Mammary microvascular endothelial cell (primary cell): ENCODE measurements at places on chromosomes 5 and 9. TPM values are rescaled to one million over a fixed set of nuclear protein-coding genes. Genes with fewer than 3 reads are reported as not detected.

Gene ANKRD34B
- not detected in 2 replicates for total RNA-seq

Gene PKD2L2
- not detected in 2 replicates for total RNA-seq

Gene KCNV2
- total RNA-seq, result not detected in 2 replicates

Gene CARD6
- 21.7 and 23.8 TPM in 2 replicates for total RNA-seq

Gene ZDHHC11
- total RNA-seq, result not detected in 2 replicates

Gene KIF4B
- under 0.01 and 0.13 TPM in 2 replicates for total RNA-seq

Gene IFNA13
- not detected in 2 replicates for total RNA-seq

Gene COL15A1
- 9.6 and 10.0 TPM in 2 replicates for total RNA-seq

Gene GLT6D1
- not detected in 2 replicates for total RNA-seq

Gene IL4
- not detected in 2 replicates for total RNA-seq

Gene FOXD4L3
- total RNA-seq, result not detected in 2 replicates

Gene IFNE
- total RNA-seq, result not detected in 2 replicates

Gene PCDHGB4
- 3.3 and 4.2 TPM in 2 replicates for total RNA-seq

Gene SOHLH1
- total RNA-seq, result 0.34 TPM in 1 of 2 replicates, not detected in the other

Gene PDZD2
- total RNA-seq, result 3.9 and 4.5 TPM in 2 replicates

Gene PCDHA1
- total RNA-seq, result not detected in 2 replicates

Gene SLC27A6
- total RNA-seq, result not detected in 2 replicates

Gene ADGRV1
- total RNA-seq, result not detected in 2 replicates

Gene FOCAD
- total RNA-seq, result 43.5 and 49.9 TPM in 2 replicates

Gene OMD
- not detected in 2 replicates for total RNA-seq

Gene KCNN2
- total RNA-seq, result 1.6 and 2.1 TPM in 2 replicates

Gene CTXN3
- total RNA-seq, result not detected in 2 replicates

Gene ZNF883
- 0.13 and 0.25 TPM in 2 replicates for total RNA-seq

Gene SLC46A2
- not detected in 2 replicates for total RNA-seq

Gene ZSWIM6
- total RNA-seq, result 5.7 and 5.9 TPM in 2 replicates

Gene FGD3
- total RNA-seq, result not detected in 2 replicates

Gene IRGM
- 0.07 TPM in 1 of 2 replicates, not detected in the other for total RNA-seq

Gene IL33
- total RNA-seq, result 0.60 and 2.9 TPM in 2 replicates

Gene PCDHGA2
- 0.73 and 0.79 TPM in 2 replicates for total RNA-seq

Gene MYOZ3
- total RNA-seq, result 0.05 TPM in 1 of 2 replicates, not detected in the other

Gene NUTM2G
- not detected in 2 replicates for total RNA-seq

Gene CYSRT1
- 0.20 and 0.25 TPM in 2 replicates for total RNA-seq

Gene ZBED3
- total RNA-seq, result 1.5 and 4.7 TPM in 2 replicates

Gene GZMA
- not detected in 2 replicates for total RNA-seq

Gene HTR4
- not detected in 2 replicates for total RNA-seq

Gene GFI1B
- not detected in 2 replicates for total RNA-seq

Gene NEUROG1
- not detected in 2 replicates for total RNA-seq
